Astrocyte (in vitro differentiated cells and primary cell): ENCODE measurements at places on chromosomes 3 and 15. TPM values are rescaled to one million over a fixed set of nuclear protein-coding genes. Genes with fewer than 3 reads are reported as not detected.
A peak's percentile ranks its signal among the peaks of the same experiment; 100 is the strongest.

PRR23A gene
- total RNA-seq = not detected in 2 replicates

ZNF501 gene
- total RNA-seq = 1.2 and 2.2 TPM in 2 replicates

TSEN2 gene
- 9.7 TPM in 2 replicates for total RNA-seq

EXOG gene
- total RNA-seq = 11.5 and 12.0 TPM in 2 replicates

ESYT3 gene
- 2.0 and 2.6 TPM in 2 replicates for total RNA-seq

CLDN18 gene
- total RNA-seq = not detected in 2 replicates

A4GNT gene
- not detected in 2 replicates for total RNA-seq

CILP gene
- 1.1 and 3.6 TPM in 2 replicates for total RNA-seq

PLCD1 gene
- total RNA-seq = 15.8 and 16.7 TPM in 2 replicates

GPR27 gene
- total RNA-seq = 2.0 and 2.9 TPM in 2 replicates

TIMP4 gene
- total RNA-seq = 2.0 and 2.9 TPM in 2 replicates

SEMA6D gene
- total RNA-seq = 1.0 and 1.5 TPM in 2 replicates

PEX5L gene
- 0.43 and 0.46 TPM in 2 replicates for total RNA-seq

CD200R1 gene
- 0.39 and 0.67 TPM in 2 replicates for total RNA-seq

CPA3 gene
- total RNA-seq = not detected in 2 replicates

DNA sequence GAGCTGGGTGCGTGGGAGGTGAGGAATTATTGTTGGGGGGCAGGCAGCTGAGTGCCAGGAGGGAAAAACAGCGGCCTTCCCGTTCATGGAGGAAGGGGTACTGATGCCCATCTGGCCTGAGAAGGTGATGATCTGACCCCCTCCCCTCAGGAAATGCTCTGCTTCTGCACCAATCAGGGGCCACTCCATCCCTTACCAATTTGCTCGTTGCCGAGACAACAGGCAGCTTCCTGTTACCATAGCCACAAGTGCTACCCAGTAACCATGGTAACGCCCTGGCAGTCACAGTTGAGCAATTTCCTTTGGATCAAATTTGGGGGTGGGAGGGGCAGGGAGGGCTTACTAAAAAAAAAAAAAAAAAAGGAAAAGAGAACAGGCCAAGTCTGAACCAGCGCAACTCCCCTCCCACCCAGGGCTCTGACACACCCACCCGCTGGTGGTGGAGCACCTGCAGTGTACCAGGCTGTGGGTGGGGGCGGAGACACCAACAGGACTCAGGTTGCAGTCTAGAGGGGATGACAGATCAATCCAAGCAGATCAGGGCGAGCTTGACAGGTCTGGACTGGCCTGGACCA lies 13.7 kb downstream of the CELF6 start:
- H3K36me3 ChIP-seq = no peaks in the 10 kb centered on the region
- peak; percentile 29 for DNase-seq
- no peak overlapping the region for H3K27ac ChIP-seq
- peaks cover 8% of the 10 kb centered on the region for H3K27me3 ChIP-seq
- H3K4me1 ChIP-seq = peaks cover 9% of the 10 kb centered on the region

DNA sequence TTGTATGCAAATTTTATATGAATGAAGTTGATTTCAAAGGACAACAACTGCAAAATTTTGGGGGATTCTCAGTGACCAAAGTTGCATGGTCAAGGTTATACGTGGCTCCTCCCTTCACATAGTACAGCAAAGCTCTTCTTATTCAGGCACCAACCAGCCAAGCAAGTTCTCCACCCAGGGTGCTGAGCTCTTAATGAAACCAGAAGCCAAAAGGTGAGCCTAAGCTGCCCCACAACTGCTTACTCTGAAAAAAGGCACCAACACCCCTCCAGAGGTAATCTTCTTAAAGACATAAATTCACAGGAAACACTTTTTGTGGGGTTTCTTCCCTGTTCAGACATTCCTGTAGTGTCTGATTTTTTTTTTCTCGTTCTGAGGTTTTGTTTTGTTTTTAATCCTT lies 106.1 kb upstream of the GMNC start:
- no peaks in the 10 kb centered on the region for H3K36me3 ChIP-seq
- no peak for DNase-seq
- H3K27me3 ChIP-seq = no peaks in the 10 kb centered on the region
- no peaks in the 10 kb centered on the region for H3K4me1 ChIP-seq

- no peaks in the 10 kb centered on the region for H3K27me3 ChIP-seq
- H3K4me3 ChIP-seq = no peak overlapping the region
- no peak overlapping the region for H3K27ac ChIP-seq
These were observed 300.1 kb upstream of the LYSMD4 start for GRCh38 chr15:100033140-100033857.

DNA sequence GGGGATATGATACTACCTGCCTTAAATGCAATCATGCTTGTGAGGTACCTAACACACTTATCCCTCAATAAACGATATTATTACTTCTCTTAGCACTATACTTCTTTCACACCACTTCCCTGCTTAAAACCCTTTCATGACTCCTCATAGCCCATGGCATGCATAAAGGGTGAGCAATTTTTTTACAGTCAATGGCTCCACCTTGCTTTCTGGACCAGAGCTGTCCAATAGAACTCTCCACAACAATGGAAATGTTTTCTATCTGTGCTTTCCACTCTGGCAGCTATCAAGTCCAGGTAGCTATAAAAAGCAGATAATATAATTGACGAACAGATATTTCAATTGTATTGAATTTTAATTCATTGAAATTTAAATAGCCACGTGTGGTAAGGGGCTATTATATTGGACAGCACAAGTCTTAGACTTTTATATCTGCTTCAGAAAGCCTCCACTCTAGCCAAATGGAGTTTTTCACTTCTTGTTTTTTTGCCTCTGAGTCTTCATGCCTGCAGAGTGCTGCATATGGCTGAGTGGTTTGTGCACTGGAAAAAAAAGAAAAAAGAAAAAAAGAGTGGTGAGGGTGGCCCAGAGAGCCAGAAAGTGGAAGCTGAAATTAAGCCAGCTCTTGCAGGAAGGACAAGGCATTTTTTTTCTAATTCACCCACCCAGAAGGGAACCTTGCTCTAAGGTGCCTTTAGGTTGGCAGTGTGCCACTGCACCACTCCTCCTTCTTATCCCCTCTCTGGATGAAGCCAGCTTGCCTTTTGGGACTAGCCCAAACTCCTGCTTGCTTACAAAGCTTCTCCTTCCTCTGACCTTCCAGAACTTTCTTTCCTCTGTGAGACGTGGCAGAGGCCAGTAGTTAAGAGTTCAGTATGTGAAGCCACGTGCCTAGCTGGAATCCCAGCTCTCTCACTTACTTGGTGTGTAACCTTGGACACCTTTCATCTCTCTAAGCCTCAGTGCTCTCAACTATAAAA lies 239.0 kb upstream of the LRTM1 start:
- peaks cover 46% of the 10 kb centered on the region for H3K4me1 ChIP-seq
- H3K36me3 ChIP-seq = no peaks in the 10 kb centered on the region
- no peak overlapping the region for H3K4me3 ChIP-seq
- peak overlapping the region; percentile 95 for H3K27ac ChIP-seq

GRCh38 chr3:152365766-152366593 lies 97.3 kb downstream of the MBNL1 start:
- H3K36me3 ChIP-seq = no peaks in the 10 kb centered on the region
- no peaks in the 10 kb centered on the region for H3K27me3 ChIP-seq
- no peak overlapping the region for H3K4me3 ChIP-seq
- H3K27ac ChIP-seq = no peak overlapping the region
- no peaks in the 10 kb centered on the region for H3K4me1 ChIP-seq
- DNase-seq = peak; percentile 59

- no peak for DNase-seq
- no peaks in the 10 kb centered on the region for H3K27me3 ChIP-seq
- H3K36me3 ChIP-seq = no peaks in the 10 kb centered on the region
These were observed 558 bp upstream of the IL17RC start for GRCh38 chr3:9916346-9916733.

GRCh38 chr15:98787194-98787593 lies 138.9 kb downstream of the IGF1R start:
- no peak overlapping the region for H3K4me3 ChIP-seq
- H3K4me1 ChIP-seq = peaks cover 22% of the 10 kb centered on the region
- DNase-seq = no peak
- no peaks in the 10 kb centered on the region for H3K27me3 ChIP-seq

DNA sequence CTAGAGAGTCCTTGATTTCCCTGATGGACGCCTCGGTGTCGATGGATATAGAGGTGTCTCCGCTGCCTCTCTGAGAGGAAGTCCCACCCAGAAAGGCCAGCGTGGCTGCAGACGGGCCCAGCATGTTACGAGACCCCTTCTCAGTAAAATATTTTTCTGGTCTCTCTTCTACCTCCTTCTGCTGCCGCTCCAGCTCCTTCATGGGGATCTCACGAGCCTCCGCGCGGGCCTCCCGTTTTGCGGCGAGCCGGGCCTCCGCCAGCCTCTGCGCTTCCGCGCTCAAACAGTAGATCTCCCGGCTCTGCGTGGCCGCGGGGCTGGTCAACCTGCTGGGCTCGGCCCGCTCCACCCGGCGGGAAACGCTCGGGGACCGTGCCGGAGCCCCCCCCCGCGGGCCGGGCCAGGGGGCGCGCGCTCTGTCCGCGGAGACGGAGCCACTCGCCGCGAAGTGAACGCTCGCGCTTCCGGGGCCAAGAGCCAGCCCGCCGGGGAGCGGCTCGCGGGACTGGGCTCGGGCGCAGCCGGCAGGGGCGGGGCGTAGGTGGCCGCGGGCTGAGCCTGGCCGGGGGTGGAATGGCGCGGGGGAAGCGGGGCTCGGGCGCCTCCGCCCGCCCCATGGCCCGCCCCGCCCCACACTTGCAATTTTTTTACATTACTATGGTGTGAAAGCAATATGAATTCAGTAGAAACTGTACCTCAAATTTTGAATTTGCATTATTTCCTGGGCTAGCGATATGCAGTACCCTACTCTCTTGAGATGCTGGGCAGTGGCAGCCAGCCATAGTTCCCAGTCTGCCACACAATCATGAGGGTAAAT lies 10.2 kb upstream of the KCNMB3 start:
- no peaks in the 10 kb centered on the region for H3K27me3 ChIP-seq
- H3K36me3 ChIP-seq = no peaks in the 10 kb centered on the region
- H3K4me1 ChIP-seq = no peaks in the 10 kb centered on the region
- DNase-seq = peak; percentile 45
- H3K4me3 ChIP-seq = peak overlapping the region; percentile 60

DNA sequence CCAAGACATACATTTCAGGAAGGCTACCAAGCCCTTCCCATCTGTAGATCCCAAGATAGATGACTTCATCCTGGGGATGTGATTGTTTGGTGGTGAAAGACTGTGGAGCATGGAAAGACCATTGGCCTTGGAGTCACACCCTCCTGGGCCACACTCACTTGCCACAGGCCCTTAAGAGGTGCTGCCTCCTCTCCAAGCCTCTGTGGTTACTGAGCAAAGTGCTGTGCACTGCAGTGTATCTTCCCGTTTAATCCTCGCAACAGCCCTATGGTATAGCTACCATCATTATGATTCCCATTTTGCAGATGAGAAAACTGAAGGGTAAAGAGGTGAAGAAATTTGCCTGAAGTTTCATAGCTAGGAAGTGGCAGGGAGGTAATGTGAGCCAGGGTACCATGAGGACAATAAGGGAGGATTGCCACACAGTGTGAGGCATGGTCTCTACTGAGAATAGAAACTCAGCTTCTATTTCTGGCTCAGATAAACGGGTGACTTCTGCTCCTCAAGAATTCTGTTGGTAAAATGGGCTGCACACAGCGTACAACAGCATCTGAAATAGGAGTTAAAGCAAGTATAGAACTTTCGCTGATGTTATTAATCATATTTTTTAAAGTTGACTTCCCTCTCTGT lies 23.9 kb upstream of the RHO start:
- peaks cover 4% of the 10 kb centered on the region for H3K36me3 ChIP-seq
- no peaks in the 10 kb centered on the region for H3K4me1 ChIP-seq
- H3K4me3 ChIP-seq = no peak overlapping the region
- no peak for DNase-seq

DNA sequence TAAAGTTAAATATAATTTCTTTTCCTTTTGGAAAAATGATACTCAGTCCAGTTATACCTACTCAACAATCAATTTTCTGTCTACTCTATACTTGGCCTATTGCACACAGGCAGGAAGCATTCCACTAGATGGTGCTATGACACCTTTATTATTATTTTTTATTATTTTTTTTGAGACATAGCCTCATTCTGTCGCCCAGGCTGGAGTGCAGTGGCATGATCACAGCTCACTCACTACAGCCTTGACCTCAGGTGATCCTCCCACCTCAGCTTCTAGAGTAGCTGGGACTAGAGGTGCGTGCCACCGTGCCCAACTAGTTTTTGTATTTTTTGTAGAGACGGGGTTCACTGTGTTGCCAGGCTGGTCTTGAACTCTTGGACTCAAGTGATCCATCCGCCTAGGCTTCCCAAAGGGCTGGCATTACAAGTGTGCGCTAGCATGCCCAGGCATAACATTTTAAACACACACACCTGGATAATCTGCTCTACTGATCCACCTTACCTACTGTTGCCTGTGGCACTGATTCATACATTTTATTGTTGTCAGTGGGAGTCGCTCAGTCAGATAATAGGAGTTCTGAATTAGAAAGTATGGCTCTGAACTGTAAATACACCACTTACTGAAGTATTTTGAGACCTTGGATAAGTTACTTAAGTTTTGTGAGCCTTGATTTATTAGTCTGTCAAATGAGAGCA lies 56.2 kb downstream of the EIF3J start:
- H3K4me3 ChIP-seq = no peak overlapping the region
- no peak for DNase-seq
- no peaks in the 10 kb centered on the region for H3K4me1 ChIP-seq
- peaks cover 32% of the 10 kb centered on the region for H3K36me3 ChIP-seq

DNA sequence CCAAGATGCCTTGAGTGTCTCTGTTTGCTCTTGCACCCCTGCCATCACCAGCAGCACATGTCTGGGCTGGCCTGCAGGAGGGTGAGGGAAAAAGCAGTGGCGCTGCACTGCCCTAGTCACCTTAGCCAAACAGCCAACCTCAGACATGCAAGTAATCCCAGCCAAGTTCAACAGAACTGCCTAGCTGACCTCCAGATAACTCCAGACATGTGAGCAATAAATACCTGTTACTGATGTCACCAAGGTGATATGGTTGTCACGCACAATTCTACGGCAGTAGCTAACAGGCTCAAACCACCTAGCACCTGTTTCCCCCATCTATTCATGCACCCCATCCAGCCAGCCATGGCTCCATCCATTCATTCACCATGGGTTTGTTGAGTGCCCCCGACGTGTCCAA lies 99.9 kb downstream of the SRGAP3 start:
- no peak overlapping the region for H3K27ac ChIP-seq
- no peaks in the 10 kb centered on the region for H3K4me1 ChIP-seq
- no peak overlapping the region for H3K4me3 ChIP-seq
- DNase-seq = no peak
- no peaks in the 10 kb centered on the region for H3K36me3 ChIP-seq

- H3K27me3 ChIP-seq = no peaks in the 10 kb centered on the region
- no peak overlapping the region for H3K27ac ChIP-seq
- no peaks in the 10 kb centered on the region for H3K4me1 ChIP-seq
These were observed 10.0 kb upstream of the CAV3 start for GRCh38 chr3:8723612-8724011.

GRCh38 chr15:50879016-50879617 lies 29.4 kb upstream of the AP4E1 start:
- peaks cover 5% of the 10 kb centered on the region for H3K4me1 ChIP-seq
- no peak overlapping the region for H3K27ac ChIP-seq
- H3K4me3 ChIP-seq = no peak overlapping the region
- no peaks in the 10 kb centered on the region for H3K27me3 ChIP-seq
- H3K36me3 ChIP-seq = no peaks in the 10 kb centered on the region

DNA sequence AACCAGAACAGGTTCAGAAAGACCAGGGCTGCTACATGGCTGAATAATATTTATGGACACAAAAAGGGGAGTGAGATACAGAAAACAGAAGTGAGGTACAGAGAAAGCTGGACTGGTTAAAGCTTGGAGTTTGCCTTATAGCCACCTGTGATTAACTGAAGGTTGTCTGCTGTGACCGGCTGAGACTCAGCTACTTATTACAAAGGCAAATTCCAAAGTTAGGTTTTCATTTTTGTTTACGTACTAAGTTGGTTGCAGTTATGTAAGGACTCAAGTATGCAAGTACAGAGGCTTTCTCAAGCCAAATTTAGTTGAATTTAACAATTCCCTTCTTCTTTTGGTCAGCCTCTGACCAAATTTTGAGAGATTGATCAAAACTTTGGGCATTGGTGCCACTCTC lies 264.6 kb downstream of the THSD4 start:
- no peaks in the 10 kb centered on the region for H3K36me3 ChIP-seq
- DNase-seq = peak; percentile 40
- H3K4me3 ChIP-seq = no peak overlapping the region
